Brain (organoid and tissue), 16 donors: ENCODE measurements at places on chromosomes 12 and 14.

GRCh38 chr12:12007713-12008231 lies 63.0 kb upstream of the BCL2L14 start:
- no peak for DNase-seq

DNA sequence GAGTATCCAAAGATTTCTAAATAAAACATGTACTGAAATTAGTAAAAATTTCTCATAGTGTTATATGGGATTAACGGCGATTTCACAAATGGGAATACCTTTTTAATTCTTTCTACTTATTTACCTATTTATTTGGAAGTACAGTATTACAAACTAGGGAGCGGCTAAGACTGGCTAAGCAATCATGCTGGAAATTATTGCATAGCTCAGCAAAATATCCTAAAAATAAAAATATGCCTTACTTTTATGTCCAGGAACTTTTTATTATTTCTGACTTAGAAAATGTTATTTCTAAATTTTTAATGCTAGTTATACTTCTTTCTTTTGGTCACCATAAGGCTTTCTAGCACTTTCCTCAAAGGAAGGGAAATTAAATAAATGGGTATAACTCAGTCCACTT lies 36.5 kb upstream of the PTCSC3 start:
- DNase-seq = no peak

GRCh38 chr12:24760162-24760561 lies 188.7 kb downstream of the BCAT1 start:
- DNase-seq = peak; percentile 41

DNA sequence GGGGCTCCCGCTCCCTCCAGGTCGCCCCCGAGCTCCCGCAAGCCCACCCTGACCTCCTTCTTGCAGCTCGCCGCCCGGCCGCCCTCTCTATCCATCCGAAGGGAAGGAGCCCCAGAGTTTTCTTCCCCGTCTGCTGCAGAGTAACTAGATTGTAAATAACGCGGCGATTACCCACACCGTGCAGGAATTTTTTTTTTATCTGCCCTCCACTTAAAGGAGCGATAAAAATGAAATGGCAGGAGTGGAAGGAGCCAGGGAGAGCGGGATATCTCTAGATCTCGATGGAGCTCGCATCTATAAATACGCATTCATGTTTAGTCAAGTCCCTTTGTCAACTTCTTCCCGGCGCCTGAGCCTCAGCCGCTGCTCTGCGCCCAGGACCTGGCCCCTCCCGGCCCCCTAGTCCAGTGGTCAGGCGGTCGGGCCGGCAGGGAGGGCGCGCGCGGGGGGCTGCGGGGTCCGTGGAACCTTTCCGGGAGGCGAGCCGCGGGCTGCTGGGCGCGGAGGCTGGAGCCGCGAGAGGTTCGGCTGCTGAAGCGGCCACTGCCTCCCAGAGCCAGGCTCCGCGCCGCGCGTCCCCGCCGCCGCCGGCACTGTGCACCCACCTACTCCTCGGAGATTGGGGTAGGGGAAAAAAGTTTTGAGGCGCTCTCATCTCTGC lies 386.0 kb downstream of the BCAT1 start:
- peak; percentile 74 for DNase-seq

- no peak for DNase-seq
These were observed 64.1 kb downstream of the KIAA0586 start for GRCh38 chr14:58491593-58491992.

- DNase-seq = no peak
These were observed 28.5 kb downstream of the CD9 start for GRCh38 chr12:6228535-6229223.

- peak; percentile 35 for DNase-seq
These were observed 93.2 kb downstream of the EMP1 start for GRCh38 chr12:13289653-13290289.

- DNase-seq = peak; percentile 2
These were observed 34.6 kb downstream of the P2RX7 start for GRCh38 chr12:121167232-121167820.

DNA sequence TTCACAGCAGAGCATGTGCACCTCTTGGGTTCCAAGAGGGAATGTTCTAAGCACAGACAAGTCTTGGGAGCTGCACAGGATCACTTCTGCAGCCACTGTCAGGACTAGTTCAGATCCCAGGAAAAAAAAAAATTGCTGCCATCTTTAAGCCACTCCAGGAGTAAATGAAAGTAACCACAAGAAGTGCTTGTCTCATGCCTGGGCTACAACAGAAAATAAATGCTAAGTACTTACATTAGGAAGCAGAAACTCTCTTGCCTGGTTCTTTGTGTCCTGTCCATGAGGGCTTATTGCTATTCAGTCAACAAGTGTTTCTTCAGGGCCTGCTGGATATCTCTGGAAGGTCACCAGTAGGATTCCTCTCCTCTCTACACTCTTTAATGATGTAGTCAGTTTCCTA lies 176.1 kb downstream of the KTN1 start:
- DNase-seq = no peak

DNA sequence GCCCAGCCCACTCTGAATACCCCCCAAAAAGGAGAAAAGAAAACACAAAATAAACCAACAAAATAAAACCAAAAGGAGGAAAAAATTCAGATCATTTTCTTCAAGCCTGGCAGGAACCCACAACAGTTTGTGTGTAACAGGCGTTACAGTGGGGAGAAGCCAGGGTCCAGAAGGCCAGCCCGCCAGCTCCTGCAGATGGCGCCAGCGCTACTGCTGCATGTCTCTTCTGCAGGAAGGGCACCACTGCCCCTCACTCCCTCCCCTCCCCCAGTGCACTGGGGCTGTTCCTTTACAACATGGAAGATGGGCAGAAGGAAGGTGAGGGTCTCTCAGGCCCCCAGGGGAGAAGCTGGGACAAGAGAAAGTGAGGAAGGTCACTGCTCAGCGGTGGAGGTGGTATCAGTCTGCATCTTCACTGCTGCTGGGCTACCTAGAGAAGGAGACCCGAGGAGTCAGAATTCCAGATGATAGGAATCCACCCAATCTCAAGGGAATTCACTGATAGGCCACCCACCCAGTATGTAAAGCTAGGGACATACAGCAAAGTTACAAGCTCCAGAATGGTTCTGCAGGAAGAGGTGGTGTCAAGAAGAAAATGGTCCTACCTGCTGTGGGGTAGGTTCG lies 2.3 kb upstream of the NOP2 start:
- peak; percentile 45 for DNase-seq

GRCh38 chr14:20690848-20691640 lies 2.5 kb downstream of the ANG start:
- peak; percentile 89 for DNase-seq

DNA sequence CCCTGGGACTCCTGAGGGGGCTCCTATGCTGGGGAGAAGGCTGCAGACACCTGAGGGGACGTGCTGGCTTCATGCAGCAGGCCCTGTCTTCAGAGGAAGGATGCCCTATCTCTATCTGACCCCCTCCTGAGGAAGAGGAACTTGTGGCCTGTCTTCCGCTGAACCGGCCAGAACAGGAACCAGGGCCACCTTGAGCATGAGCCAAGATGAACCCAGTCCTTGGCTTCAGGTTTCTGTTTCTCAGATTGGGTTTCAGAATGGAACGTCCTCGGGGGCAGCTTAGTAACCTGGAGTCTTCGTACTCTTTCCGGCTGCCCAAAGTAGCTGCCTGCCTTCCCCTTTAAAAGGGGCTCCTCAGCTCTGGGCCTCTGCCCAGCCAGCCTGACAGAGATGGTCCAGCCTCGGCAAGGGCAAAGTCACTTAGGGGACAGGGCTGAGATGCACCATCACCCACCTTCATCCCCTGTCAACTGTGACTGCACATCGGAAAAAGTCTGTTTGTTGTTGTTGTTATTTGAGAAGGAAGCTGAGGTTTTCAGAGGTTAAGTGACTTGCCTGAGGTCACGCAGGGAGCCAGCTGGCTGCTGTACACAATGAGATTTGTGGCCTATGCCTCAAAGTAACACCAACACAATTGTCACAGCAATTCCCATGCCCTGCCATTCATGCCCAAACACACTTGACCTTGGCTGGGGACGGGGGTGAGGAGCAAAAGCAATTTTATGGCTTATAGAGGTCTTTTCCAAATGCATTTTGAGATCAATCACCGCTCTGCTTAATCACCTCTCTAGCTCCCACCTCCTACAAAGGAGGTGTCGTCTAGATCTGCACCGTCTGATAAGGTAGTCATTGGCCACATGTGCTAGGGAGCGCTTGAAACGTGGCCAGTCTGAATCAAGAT lies 13.4 kb downstream of the ASB2 start:
- DNase-seq = no peak

DNA sequence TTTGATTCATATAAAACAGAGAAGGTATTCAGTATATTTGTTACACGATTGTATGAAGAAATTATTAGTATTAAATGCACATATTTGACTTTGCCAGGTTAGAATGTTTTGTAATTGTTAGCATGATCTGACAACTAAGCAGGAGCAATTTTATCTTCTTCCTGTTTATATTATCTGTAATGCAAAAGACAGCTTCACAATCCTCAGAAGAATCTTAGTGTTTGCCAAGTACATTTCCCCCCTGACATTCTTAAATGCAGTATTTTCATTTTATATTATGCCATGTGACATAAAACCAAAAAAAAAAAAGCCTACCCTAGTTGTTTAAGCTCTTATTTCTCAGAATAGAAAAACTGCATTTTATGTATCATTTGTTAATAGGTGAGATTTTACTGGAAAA lies 469.4 kb downstream of the FOXG1 start:
- DNase-seq = no peak

- DNase-seq = no peak
These were observed 51.7 kb downstream of the TMEM121 start for GRCh38 chr14:105578070-105578469.

- no peak for DNase-seq
These were observed 92.5 kb downstream of the FBXL14 start for GRCh38 chr12:1501695-1502378.

DNA sequence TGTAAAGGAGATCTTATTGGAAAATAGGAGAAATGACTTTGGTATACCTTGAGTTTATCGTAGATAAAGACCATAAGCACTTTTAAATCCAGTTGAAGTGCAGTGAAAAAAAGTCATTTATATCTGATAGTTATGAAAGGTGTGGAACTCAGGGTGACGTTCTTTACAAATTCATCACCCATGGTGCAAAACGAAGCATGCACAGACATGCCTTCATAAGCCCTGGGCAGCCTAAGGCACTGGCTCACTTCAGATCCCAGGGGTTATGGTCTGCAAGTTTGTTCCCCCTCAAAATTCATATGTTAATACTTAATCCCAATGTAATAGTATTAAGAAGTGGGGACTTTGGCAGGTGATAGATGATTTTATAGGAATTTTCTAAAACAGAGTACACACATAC lies 1216.4 kb upstream of the USP15 start:
- no peak for DNase-seq

- DNase-seq = peak; percentile 73
These were observed 103.6 kb downstream of the SSPN start for GRCh38 chr12:26298785-26299621.

DNA sequence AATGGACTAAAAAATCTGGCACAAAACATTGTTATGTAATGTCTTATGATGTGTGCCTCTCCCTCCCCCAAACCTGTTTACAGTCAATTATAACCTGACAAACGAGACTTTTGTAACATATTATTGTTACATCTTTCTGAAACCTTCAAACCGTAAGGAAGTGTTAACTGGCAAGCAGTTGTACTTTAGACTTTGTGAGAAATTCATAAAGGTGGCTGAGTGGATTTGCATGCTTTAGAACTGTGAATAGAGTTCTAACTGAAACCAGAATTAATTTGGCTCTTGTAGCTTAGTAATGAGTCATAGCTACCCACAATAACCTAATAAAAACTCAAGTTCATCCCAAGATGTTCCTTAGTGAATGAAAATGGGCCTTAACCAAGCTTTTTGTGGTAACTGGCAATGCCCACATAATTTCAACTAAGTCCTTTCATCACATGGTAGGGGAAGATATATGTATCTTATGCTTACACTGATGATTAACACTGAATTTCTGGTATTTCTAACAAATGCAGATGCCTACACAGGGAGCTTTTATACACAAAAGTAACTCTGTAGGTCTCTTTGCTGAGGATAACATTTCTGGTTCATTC lies 29.7 kb downstream of the RAD9B start:
- DNase-seq = no peak

DNA sequence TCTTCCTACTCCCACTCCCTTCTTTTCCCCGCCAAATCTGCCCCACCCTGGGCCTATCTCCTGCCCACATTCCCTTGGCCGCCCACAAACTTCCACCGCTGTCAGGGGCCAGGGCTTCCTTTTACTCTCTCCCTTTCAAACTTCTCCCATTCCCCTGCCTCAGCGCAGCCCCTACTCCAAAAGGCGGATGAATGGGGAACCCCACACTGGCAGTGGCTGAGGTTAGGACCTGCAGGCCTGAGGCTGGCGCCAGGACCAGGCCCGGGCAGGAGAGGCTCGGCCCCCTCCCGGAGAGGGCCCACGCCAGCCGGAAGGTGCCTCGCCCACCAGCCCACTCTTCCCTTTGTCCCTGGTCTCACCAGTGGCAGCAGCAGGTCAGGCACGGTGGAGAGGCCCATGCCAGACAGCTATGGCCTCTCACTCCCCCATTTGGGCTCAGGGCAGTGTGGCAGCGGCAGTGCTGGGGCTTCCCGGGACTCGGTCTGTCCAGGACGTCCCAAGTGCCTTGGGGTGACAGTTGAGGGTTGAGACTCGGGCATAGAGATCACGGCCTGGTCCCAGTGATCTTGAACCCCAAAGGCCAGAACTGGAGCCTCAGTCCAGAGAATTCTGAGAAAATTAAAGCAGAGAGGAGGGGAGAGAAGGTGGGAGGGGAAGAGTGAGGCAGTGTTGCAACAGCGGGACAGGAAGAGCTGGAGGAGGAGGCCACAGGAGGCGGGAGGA lies at the start of gene TNFRSF1A:
TSS of gene TNFRSF1A (minus strand) at position 660 of the 723 bp plus-strand sequence. CDS start at position 398, 262 bp downstream.
- peak; percentile 37 for DNase-seq

GRCh38 chr12:67489007-67489406 lies 159.5 kb upstream of the DYRK2 start:
- DNase-seq = no peak

DNA sequence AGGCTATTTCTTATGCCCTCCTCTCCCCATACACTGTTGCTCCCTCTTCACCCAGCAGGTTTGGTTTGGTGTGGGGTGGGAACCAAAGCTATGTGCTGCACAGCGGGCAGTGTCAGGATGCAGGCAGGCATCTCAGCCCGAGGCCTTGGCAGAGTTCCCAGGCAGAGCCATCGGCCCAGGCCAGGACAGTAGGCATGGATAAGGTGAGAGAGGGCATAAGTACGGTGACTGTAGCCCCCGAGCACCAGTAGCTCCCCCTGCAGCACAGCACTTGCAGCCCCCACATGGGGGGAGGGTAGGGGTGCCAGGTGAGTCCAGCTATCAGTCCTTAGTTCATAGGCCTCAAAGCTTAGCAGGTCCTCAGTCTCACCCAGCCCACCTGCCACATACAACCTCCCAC lies 7.2 kb downstream of the KLHL33 start:
- DNase-seq = no peak

DNA sequence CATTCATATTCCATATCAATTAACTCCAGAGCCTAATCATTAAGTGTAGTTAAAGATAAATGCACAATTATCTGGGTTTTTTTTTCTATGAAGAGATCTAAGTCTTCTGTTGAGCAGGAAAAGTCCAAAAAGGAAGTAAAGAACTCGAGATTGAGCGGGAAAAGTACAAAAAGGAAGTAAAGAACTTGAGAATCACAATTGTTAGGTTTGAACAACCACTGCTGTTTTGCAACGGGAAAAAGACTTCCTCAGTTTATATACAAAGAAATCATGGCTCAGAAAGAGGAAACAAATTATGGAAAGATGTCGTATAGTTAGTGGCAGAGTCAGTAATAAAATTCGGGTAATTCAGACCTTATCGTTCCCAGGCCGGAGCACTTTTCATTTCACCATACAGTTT lies 63.3 kb downstream of the PPP1R12A start:
- DNase-seq = no peak

- DNase-seq = no peak
These were observed 29.3 kb upstream of the ARHGAP5 start for GRCh38 chr14:32047791-32048190.

GRCh38 chr12:56836800-56837663 lies 73.9 kb downstream of the HSD17B6 start:
- no peak for DNase-seq

GRCh38 chr14:51448831-51449670 lies 202.7 kb upstream of the FRMD6 start:
- DNase-seq = no peak
